ENCODE measurements at places on chromosomes 6 and 20. TPM values are rescaled to one million over a fixed set of nuclear protein-coding genes. Genes with fewer than 3 reads are reported as not detected.

- DNase-seq = no peak
These were observed 45.7 kb upstream of the TSHZ2 start for GRCh38 chr20:52926505-52926904.

OR2H2 gene
- polyA plus RNA-seq = not detected

DNA sequence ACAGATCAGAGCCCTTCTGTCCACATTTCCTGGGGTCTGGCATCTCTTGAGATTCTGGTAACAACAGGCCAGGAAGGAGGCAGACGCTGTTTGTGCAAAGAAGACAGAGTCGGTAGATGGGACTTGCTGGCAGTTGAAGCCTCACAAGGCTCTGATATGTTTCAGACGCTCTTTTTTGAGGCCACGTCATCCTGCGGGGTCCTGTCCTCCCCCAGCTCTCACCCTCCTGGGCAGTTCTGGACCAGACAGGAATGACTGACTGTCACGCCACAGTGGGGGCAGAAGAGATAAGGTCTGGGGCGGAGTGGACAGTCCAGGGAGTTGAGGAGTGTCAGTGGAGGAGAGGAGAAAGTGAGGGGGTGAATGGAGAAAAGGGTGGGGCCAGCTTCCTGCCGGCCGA, 87.1 kb upstream of the SULF2 start:
- no peak for DNase-seq

TRIM39 gene
- 6.5 TPM for polyA plus RNA-seq

GRCh38 chr20:61170496-61171320, 81.4 kb upstream of the CDH4 start:
- no peak for DNase-seq

DNA sequence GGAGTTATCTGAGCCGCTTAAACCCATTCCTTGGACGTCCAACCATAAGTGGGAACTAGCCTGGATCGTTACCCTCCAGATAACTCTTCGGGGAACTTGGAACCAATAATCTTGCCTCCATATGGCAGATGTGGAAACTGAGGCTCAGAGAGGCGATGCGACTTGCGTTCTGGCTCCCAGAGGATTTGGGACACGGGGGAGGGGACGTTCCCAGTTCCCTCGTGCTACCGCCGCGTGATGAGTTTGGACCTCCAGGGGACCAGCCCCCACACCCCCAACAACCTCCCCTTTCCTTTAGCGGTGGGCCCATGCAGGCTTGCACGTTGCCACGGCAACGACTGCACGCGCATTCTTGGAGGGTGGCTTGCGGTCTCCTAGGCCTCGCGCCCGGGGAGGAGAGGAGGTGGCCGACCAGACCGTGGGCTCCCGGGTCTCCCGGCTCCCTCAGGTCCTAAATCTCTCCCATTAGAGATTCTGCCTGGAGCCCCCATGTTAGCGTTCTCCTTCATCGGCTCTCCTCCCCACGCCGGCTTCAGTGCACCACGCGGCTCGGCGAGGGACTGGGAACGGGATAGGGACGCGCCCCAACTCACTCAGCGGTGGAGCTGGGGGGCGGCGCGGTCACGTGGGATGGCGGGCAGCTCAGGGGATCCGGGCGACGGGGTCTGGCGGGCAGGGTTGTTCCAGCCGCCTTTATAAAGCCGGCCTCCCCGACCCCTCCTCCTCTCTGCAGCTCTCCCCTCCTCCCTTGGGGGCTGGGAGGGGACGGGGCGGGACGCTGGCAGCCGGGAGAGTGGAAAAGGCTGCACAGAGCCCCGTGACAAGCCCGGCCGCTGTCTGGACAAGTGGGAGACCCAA, at the start of gene PLTP:
Gene PLTP, minus strand, starts transcription at position 670 of the 858 bp plus-strand sequence. CDS start 703 bp downstream, outside the sequence.
- DNase-seq = peak; percentile 89

TFAP2D gene
- not detected for polyA plus RNA-seq

DNA sequence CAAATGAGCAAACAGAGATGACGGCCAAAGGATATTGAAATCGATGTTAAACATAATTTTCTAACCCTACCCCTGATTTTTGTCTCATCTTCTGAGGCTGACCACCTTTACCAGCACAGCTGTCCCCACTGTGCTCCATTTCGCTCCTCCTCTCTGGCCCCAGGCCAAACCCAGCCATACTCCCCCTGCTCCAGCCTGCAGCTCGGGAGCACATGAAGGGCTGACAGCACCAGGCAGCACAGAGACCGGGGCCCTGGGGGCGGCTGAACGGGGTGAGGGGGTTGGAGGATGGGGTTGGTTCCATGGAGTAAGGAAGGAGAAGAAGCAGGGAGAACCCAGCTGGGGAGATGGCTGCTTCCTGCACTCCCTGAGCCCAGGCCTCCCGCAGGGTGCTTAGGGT, 3.2 kb upstream of the NCR2 start:
- DNase-seq = no peak

DNA sequence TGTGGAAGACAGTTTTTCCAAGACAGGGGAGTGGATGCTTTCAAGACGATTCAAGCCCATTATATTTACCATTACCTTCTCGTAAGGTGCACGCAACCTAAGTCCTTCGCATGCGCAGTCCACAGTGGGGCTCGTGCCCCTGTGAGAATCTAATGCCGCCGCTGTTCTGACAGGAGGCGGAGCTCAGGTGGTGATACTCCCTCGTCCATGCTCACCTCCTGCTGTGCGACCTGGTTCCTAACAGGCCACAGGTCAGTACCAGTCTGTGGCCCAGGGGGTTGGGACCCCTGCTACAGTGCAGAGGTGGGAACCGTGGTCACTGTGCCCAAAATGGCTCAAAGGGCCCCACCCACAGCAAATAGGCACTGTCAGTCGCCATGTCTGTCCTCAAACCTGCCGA, 36.6 kb downstream of the SERPINB1 start:
- no peak for DNase-seq

DNA sequence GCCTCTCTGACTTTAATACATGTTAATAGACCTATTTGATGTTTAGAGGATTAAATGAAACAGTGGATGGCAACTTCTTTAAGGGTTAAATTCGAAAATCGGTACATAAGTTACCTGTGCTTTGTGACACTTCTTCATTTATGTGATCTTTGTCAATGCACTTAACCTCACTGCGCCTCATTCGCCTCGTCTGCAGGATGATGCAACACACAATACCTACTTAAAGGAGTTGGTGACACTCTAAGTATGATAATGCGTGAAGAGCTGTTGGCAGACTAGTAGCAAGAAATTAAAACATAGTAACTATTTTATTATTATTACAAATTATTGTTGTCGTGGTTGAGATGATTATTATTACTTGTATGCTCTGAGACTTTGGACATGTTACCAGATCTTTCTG, 92.8 kb downstream of the TSHZ2 start:
- DNase-seq = no peak

DNA sequence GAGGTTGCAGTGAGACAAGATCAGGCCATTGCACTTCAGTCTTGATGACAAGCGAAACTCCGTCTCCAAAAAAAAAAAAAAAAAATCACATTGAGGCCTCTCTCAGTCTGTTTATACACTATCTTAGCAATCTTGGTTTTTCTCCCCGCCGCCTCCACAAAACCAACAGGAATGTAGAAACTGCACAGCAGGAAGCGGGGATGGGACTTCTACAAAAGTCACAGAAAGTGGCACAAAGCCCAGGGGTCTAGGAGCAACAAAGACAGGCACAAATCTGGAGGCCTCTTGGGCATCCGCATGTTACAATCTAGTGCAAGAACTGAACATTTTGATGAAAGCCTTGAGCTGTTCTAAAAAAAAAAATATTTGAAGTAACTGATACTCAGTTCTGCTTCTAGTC, 48.6 kb downstream of the KDM1B start:
- DNase-seq = no peak

- DNase-seq = no peak
These were observed 174.6 kb downstream of the ZDHHC14 start for GRCh38 chr6:157555455-157556143.

DNA sequence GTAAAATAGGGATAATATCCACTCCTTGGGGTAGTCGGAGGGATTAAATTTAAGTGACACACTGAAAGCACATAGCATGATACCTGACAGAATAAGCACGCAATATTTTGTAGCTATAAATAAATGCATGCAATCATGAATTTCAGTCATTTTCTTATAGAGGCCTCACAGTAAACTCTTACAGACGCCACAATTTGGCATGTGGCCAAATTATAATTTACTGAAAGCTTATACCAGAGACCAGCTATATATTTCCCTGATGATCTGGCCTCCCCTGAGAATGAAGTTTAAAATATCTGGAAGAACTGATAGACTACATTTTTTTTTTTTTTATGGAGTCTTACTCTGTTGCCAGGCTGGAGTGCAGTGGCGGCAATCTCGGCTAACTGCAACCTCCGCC, 40.9 kb downstream of the QRSL1 start:
- DNase-seq = peak; percentile 14

- DNase-seq = no peak
These were observed 167.5 kb downstream of the SOD2 start for GRCh38 chr6:159525445-159526025.

CLPSL1 gene
- not detected for polyA plus RNA-seq

DNA sequence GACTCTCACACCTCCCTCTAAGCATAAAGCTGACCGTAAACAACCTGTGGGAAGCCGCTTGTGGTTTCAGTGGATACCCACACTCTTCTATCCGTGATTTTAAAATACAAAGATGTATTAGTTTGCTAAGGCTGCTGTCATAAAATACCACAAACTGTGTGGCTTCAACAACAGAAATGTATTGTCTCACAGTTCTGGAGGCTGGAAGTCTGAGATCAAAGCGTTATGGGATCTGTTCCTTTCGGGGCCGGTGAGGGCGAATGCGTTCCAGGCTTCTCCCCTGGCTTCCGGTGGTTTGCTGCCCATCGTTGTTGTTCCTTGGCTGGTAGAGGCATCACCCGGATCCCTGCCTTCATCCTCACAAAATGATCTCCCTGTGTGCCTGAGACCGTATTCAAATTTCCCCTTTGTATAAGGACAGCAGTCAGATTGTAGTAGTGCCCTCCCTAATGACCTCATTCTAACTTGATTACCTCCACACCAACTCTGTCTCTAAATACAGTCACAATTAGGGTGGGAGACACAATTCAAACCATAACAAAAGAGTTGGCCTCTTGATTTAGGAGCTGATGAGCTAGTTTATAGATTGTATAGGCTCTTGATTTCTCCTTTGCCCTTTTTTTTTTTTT, 210.6 kb upstream of the SOX4 start:
- DNase-seq = peak; percentile 51

- DNase-seq = no peak
These were observed 49.4 kb upstream of the FYN start for GRCh38 chr6:111922454-111923297.

GRCh38 chr6:104787305-104787704, 72.4 kb downstream of the HACE1 start:
- no peak for DNase-seq

DNA sequence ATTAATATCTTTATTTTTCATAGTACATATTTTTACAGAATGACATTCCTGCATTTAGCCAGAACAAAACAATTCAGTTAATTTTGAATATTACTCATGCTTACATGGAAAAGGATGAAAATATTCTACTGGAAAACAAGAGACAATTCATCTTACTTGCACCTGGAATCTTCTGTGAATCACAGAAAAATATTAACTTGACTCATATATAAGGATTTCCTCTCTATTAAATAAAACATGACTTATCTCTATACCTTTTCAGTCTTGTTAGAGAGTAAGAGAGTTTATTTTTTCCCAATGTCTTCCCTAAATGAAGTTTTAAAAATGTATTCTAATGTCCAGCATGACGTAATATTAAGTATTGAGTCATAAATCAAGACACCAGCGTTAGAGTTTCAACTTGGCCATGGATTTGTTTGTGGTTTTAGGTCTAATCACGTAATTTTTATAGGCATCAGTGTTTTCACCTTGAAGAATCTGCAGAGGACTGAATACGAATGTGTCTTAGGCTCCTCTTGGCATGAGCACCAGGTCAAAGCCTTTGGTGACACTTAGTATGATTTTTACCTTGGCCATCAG, 445.1 kb upstream of the JAG1 start:
- DNase-seq = no peak

GRCh38 chr6:71187141-71187540, 101.5 kb upstream of the OGFRL1 start:
- no peak for DNase-seq

- DNase-seq = no peak
These were observed 13.0 kb downstream of the KIF16B start for GRCh38 chr20:16560216-16560615.

- no peak for DNase-seq
These were observed 54.0 kb downstream of the PIGU start for GRCh38 chr20:34622821-34623451.

RSPO3 gene
- polyA plus RNA-seq = not detected

GRCh38 chr20:37273988-37274387, 12.4 kb upstream of the GHRH start:
- no peak for DNase-seq

DNA sequence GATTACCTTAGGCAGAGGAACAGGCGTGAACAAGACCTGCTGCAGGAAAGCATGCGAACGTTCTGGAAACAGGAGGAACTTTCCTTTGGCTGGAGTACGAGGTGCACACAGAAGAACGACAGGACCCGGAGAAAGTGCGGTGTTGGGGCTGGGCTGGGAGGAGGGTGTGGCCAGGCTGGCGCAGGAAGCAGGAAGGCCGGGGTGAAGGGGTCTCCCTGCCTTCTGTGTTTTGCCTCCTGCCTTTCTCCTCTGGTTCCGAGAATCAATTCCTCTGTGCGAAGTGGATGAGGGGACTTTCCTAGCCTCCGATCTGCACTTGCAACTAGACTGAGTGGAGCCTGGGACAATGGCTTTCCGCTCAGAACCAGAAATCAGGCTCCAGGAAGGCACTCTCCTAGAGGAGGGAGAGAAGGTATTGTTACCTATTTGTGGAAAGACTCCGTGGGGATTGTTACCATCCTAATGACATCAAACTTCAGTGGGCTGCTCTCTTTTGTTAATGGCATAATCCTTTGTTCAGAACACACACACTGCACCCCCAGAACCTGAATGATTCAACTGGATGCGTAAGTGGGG, 22.9 kb upstream of the PLEKHG1 start:
- DNase-seq = no peak

LHFPL5 gene
- not detected for polyA plus RNA-seq

GPR6 gene
- polyA plus RNA-seq = not detected

DNA sequence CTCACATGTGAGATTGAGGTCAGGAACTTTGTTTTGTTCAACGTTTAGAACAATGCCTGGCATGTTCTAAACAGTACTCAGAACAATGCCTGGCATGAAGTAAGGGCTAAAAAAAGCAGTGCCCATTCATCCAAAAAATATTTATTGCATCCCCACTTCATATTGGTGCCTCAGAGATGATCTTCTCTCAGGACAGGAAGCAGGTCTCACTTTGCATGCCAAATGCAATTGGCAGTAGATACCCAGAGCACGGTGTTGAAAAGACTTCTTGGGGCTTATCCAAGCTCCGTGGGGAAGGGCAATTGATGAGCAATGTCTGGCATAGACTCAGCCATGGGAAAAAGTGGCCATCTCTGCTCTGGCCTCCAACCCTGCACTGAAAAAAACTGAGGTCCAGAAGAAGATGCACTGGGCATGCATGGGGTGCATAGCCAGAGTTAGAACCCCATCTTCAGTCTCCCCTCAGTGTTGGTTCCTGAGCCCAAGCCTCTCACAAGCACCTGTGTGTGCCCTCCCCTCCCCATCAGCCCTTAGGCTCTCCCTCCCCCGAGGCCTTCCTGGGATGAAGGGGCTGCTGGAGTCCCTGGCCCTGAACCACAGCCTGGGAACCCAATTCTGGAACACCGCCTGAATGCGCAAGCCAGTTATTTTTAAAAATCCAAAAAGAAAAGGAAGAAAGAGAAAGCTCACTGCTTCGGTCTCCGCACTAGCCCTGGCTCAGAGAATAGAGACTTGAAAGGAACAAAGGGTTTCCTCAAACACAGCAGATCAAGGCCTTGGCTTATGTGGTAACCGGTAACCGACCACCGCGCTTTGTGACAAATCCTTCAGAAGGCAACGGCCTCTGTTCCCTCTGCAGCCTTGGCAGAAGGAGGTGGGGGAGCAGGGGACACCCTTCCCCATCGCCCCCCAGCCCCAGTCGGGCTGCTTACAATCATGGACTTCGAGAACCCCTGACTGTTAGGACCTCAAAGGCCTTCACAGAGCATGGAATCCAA, 78.5 kb upstream of the SIRPA start:
- DNase-seq = no peak
